ENCODE measurements at places on chromosomes 12 and 14.

- DNase-seq: no peak
These were observed 147.6 kb downstream of the FOXN3 start for GRCh38 chr14:89269404-89269803.

DNA sequence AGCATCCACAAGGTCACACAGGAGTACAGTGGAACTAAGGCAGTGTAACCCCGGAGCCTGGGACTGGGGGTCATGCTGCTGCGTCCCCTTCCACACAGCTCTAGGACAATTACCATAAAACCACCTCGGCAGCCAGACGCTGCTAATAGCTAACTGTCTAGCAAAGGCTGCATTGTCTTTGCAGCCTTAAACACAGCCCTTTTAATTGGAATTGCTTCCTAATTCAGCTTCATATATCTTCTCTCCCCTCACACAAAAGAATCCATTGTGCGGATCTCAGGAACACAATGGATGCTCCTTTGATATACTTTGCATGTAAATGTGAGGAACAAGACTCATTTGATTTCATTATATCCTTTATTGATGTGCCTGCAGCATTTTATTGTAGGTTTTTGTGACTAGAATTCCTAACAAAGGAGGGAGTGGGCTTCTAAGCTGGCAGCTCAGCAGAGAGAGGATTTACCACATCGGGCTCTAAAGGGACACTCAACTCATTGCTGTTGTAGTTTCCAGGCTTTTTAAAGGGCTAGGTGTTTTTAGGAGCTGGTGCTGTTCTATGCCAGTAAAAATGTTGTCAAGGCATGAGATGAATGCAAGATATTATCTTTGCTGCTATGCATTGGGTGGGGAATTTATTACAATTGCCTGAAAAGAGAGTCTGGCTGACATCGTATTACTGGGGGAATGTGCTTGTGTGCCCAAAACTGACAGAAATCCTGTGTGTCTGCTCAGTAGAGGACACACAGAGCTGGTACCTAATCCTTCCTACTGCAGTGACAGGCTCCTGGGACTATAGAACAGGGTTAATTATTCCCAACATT is 30.4 kb upstream of the DACT1 start:
- DNase-seq: no peak

GRCh38 chr14:34078117-34078743 is 127.4 kb upstream of the EGLN3 start:
- DNase-seq: no peak

DNA sequence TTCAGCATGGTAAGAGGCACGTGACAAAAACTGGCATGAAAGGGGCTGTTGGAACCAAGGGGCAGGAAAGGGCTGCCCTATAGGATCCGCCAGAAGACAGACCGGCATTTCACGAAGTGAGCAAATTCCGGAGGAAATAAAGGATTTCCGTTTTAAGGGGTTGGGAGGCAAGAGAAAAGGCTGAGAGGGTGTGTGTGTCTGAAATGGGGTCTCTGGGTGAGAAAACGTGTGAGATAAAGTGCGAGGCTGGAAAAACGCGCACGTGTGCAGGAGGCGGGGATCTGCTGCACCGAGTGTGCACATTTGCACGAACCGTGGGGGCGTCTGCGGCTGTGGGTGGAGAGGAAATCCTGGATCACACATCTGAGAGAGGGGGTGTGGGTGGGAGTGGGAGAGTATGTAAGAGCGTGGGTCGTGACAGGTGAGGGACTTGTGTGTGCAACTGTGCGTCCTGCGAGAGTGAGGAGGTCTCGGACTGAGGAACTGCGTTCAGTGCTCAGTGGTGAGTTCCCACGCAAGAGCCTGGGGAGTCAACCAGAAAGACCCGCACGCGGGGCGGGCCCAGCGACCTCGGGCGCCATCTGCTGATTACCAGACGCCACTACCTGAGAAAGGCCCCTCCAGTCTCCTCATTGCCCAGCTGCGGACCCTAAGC is 37.0 kb upstream of the P2RX7 start:
- DNase-seq: peak; percentile 83

- no peak for DNase-seq
These were observed 311.9 kb downstream of the CEP128 start for GRCh38 chr14:80629606-80630005.

GRCh38 chr12:104137902-104138796 is at the start of gene NFYB:
TSS of gene NFYB (minus strand) at chr12:104138210. CDS start at chr12:104135453, 2,757 bp downstream.
- DNase-seq: peak; percentile 97

- DNase-seq: no peak
These were observed 5.5 kb upstream of the DIO2 start for GRCh38 chr14:80216818-80217217.

DNA sequence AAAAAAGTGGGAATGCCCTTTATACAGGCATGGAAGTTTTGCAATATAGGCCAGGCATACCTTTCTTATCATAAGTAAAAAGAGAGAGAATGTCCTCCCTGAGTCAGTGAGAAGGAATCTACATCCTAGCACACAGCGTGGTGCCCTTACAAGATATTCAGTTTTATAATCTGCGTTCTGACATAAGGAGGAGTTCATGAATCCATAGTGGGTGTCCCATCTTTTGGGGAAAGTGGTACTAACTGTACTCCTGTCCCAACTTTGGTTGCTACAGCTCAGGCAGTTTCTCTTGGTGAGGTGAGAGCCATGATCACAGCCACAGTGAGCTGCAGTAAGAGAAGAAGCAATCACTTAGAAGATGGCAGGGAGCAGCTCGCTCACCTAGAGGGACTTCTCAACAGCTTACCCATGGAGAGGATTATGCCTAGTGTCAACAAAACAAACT is 332.9 kb downstream of the BCAT1 start:
- no peak for DNase-seq

GRCh38 chr14:85535991-85536832 is 6.3 kb downstream of the FLRT2 start:
- no peak for DNase-seq

DNA sequence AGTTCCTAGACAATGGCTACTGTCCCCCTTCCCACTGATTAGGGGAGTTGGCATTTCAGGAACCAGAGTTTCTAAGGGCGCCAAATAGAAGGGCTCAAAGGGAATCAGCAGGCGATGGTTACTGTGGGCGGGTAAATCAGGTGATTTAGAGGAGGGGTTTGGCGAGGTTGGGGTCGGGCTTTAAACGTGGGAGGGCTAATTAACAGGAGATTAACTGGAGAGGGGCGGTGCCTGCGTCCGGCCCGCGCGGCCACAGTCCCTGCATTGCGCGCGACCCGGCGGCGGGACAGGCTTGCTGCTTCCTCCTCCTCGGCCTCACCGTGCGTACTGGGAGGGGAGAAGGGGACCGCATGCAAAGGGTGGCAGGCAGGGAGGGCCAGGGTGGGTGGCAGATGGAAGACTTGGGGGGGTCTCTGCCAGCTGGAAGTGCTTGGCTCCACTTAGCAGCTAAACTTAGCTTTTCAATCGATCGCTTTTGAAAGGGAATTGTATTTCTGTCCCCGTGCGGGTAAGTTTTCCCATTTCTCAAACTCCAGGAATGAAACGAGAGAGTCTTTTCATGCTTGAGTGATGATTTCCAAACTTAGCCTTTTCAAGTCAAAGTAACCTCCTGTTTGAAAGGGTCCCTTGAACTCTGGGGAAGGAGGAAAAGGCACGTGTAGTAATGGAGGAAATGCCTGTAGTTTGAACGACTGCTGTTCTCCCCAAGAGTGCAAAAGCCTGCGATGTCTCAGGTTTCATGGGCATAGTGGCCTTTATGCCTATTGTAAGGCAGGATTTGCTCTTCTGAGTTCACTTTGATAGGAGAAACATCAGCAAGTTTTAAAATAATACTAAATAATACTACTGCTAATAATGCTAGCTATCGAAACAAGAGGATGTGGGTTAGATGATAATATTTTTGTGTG is at the start of gene MGST1:
Gene MGST1, plus strand, starts transcription at position 255 of the 908 bp plus-strand sequence. CDS start 6,608 bp downstream, outside the sequence.
- no peak for DNase-seq

GRCh38 chr12:122740351-122740750 is 9.7 kb upstream of the HCAR1 start:
- DNase-seq: no peak

GRCh38 chr12:22082190-22082701 is 36.2 kb downstream of the CMAS start:
- DNase-seq: no peak

- DNase-seq: no peak
These were observed 70.8 kb downstream of the WNK1 start for GRCh38 chr12:823028-823698.
